Liver (tissue), 10 donors: ENCODE measurements at places on chromosomes 6 and 20. TPM values are rescaled to one million over a fixed set of nuclear protein-coding genes. Genes with fewer than 3 reads are reported as not detected.

DNA sequence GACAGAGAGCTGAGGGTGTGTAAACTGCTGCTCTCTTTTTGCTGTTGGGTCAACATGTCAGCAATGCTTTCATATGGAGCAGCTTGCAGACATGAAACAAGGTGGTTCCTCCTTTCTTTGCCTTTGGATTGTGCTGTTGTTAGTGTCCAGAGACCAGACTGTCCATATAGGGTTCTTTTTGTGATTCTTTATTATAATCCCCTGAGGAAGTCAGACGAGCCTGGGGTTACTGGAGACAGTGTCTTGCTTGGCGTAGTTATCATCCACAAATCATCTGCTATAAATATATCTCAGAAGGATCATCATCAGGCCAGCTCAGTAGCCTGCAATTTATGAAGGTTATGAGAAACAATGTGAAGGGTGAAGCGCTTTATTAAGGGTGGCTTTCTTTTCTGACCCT is 2.3 kb upstream of the ADGRB3 start:
- DNase-seq, result no peak

DNA sequence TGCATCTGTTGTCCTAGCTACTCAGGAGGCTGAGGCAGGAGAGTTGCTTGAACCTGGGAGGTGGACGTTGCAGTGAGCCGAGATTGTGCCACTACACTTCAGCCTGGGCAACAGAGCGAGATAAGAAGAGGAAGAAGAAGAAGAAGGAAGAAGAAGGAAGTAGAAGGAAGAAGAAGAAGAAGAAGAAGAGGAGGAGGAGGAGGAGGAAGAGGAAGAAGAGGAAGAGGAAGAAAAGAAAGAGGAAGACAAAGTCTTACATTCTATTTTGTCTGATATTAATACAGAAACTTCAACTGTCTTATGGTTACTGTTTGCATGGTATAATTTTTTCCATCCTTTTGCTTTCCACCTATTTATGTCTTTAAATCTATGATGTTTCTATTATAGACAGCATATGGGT is 7.2 kb upstream of the NELFCD start:
- no peak for DNase-seq

DNA sequence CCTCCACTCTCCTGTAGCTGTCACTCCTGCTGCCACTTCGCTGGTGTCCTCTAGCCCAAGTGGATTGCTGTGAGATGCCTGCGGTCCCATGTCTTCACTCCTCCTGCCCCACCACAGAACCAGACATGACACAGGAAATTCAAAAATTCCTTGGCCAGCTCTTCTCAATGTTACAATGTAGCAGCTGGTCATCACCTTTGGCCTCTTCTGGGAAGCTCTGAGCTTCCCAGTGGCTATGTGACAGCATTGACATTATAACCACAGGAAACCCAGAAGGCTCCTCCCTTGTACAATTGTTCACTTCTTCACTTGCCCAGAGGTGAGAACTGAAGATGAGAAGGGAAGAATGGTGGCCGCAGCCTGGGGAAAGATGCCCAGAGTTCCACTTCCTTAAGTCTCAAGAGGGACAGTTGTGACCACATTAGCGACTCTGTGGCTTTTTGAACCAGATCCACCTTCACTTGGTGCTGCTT is 76.1 kb upstream of the NAA20 start:
- DNase-seq, result no peak

DNA sequence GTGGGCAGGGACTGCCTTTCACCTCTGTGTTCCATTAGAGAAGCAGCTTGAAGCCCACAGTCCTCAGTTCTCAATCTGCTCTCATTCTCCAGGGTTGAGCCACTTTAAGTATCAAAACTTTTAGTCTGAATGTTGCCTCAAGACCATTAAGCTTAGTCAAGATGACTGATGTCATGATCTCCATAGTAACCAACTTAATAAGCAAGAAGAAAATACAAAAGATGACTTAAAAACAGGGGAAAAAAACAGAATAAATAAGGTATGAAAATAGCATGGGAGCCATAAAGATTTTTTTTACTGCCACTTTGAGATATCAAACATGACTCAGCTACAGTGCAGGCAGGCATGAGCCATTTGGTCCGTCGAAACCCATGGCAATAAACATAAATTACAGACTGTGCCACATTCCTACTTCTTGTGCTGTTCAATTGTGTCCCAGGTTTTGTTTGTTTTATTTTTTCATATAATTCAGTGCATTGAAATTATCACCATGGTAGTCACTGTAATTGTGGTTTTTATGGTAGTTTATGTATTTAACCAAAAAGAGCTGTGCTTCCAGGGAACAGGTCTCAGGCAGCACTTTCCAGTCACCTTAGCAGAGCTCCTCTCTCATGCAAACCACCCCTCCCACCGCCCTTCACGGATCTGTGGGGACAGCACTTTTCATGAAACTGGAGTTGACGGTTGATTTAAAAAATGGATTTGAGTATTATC is 156.5 kb upstream of the INSM1 start:
- no peak for DNase-seq

GRCh38 chr20:32605167-32605656 is 20.1 kb upstream of the NOL4L start:
- no peak for DNase-seq

DNA sequence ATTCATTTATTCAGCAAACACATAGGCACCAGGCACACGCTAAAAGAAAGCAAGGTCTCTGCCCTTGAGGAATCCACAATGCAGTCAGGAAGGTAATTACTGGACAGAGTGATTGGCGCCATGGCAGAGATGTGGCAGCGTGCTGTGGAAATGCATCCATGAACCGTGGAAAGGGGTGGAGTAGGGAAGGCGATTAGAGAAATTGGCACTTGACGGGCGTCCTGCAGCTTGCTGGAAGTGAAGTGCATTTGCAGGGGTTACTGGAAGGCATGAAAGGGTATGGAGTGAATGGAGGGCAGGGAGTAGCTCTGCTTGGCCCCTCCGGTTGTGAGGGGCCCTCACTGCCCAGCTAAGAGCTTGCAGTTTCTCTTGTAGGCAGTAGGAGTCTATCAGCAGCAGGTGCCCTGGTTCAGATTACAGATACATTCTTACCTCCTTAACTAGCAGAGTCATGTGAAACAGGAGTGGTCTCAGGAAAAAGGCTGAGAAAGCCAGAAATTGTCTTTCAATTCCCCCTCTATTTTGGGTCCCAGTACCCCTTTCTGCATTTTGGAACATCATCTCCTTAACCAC is 122.5 kb upstream of the TIAM2 start:
- DNase-seq, result no peak

- no peak for DNase-seq
These were observed 315.4 kb upstream of the SASH1 start for GRCh38 chr6:148027201-148027600.

DNA sequence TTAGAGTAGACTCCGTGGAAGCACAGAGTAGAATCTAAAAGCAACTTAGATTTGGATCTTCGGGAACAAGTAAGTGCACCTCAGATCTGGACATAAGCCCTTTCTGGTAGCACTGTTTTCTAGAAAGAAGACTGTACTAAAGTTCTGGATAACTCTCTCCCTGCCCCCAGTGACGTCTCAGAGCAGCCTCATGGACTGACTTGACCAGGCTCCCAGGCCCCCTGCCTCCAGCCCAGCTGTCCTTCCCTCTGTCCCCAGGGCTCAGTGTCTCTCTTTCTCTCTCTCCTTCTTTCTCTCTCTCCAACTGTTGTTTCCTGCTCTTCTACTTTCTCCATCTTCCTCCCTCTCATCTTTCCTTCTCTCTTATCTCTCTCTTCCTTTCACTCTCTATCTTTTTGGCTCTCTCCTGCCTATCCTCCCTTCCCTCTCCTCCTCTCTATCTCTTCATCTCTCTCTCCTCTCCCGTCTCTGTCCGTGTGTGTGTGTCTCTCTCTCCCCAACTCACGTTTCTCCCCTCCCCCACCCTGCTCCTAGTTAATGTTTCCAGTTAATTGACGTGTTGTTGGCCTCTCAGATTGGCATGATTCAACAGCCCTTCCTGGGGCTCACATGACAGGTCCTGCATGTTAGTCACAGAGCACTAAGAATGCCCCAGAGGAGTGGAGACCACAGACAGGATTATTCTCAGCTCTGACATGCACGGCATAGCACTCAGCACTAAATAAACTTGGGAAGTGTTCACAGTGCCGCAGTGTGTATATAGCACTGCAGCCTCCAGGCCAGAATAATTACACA is 180.4 kb upstream of the FOXQ1 start:
- DNase-seq, result no peak

The COL11A2 gene
- polyA plus RNA-seq, result 0.36 TPM

DNA sequence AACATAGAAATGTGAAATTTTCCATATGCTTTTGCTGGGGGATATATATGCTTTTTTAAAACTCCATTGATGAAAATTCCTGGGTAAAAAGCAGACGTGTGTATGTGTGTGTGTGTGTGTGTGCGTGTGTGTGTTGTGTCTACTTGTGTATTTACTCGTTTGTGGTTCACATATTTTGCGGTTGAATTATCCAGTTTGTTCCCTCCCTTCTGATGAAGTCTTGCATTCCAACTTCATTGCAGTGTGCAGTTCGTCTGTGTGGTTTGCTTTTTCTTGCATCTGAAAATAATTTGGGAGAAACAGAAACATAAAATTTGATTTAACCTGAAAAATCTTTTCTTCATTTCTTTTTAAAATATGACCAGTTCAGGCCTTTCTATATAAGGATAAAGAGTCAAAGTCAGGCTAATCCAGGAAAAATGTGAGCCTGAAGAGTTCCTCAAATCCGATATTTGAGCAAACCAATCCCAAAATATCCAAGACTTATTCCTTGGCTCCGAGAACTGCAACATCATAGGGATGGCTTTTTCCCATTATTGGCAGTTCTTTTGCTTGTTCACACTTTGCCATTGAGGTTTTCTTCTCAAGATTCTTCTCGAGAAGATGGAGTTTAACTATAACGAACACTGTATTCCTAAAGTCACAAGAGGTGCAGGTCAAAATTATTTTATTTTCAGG is 202.2 kb upstream of the CCN2 start:
- DNase-seq, result no peak

DNA sequence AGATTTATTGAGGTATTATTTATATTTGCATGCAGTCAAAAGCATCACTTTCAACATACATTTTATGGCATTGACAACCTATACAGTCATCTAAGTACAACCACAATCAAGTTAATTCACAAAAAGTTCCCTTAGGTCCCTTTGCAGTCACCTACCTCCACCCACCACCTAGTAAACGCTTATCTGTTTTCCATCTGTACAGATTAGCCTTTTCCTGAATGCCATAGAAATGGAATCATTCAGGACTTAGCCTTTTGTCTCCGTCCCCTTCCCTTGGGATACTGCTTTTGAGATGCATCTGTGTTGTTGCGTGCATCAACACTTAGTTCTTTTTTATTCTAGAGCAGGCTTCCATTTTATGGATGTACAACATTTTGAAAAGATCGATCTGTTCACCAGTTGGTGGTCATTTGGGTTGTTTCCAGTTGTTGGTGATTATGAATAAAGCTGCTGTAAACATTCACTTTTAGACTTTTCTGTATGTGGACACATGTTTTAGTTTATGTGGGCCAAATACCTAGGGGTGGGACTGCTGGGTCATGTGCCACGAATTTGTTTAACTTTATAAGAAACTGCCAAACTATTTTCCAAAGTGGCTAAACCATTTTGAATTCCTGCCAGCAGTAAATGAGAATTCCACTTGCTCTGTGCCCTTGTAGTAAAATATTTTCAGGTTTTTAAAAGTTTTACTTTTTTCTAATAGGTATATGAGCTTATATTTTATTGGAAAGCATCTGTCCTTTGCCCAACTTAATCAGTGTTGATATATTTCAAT is 17.6 kb upstream of the IFNGR1 start:
- DNase-seq, result no peak

GRCh38 chr20:50306478-50307423 is 116.1 kb downstream of the CEBPB start:
- no peak for DNase-seq

DNA sequence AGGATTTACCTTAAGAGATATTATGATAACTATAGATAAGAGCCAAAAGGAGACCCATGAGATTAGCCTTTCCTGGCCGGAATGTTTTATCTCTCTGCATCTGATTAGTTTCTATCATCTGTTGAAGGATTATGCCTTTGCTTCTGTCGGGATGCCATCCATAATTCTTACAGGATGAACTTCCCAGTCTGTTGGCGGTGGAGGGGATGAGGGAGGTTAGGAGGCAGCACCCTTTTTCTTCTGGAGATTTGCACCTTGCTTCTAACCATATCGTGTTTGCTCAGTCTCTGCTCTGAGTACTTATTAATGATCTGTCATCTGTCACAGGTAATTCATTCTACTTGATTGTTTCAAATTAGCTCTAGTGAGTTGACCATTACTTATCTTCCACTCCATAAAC is 292.1 kb downstream of the KHDC1L start:
- DNase-seq, result no peak

GRCh38 chr20:23161244-23161891 is 75.2 kb upstream of the CD93 start:
- peak; percentile 30 for DNase-seq

- no peak for DNase-seq
These were observed 65.9 kb downstream of the HIVEP2 start for GRCh38 chr6:142879076-142879475.

DNA sequence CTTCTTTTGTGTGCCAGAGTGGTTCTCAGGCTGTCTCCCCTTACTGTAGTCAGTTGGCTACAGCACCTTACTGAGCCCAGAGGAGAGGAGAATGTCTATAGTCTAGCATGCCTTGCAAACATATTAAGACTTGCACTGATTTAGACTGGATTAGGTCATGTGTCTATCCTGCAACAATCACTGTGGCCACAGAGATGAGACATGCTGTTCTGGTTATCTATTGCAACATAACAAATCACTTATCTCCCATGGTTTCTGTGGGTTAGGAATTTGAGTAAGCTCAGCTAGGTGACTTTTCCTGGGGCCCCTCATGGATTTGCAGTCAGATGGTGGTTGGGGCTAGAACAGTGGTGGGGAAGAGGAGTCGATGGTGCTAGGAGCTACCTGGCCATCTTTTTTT is 261.3 kb downstream of the SOD2 start:
- DNase-seq, result no peak

The CLVS2 gene
- not detected for polyA plus RNA-seq

DNA sequence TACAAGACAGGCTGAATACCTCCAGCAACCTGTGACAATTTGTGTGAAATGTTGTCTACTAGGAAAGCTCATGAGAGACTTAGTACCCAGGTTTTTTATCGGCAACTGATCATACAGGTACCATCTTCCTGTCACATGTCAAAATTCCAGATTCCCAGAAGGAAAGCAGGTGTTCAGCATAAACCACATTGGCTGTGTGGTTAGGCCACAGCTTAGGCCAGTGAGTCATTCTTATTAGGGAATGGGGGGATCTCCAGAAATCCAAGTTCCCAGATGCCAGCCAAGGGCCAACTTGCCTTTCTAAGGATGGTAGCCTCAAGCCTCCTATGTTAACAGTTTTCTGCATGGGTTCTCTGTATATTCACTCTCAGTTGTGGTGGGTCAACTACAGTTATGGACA is 65.9 kb downstream of the FAM184A start:
- DNase-seq, result no peak

- no peak for DNase-seq
These were observed 77.4 kb upstream of the TMEM170B start for GRCh38 chr6:11460001-11460668.

GRCh38 chr20:1360094-1360846 is 31.3 kb upstream of the SDCBP2 start:
- DNase-seq, result no peak

The C6orf15 gene
- polyA plus RNA-seq, result not detected
